ENCODE measurements at places on chromosomes 13 and 19.

GRCh38 chr13:26425443-26426358 lies 131.8 kb upstream of the WASF3 start:
- no peak for DNase-seq

- DNase-seq = no peak
Measured at GRCh38 chr19:29040292-29040691, 172.7 kb downstream of the UQCRFS1 start.

DNA sequence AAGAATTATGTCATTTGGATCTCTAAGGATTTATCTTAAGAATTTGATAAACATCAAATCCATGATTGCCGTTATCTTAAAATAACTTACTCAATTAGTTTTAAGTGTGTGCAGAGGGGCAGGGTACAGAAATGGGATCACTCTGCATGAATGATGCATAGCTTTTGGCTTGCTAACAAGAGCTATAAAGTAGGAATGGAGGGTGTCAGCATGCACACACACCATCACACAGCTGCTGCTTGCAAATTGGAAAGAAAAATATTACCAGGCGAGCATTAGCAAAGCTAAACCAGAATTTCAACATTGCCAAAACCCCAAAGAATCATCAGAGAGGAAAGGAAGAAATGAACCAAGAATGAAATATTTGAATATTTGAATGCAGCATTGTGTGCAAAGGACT lies 580.6 kb downstream of the LMO7 start:
- no peak for DNase-seq

DNA sequence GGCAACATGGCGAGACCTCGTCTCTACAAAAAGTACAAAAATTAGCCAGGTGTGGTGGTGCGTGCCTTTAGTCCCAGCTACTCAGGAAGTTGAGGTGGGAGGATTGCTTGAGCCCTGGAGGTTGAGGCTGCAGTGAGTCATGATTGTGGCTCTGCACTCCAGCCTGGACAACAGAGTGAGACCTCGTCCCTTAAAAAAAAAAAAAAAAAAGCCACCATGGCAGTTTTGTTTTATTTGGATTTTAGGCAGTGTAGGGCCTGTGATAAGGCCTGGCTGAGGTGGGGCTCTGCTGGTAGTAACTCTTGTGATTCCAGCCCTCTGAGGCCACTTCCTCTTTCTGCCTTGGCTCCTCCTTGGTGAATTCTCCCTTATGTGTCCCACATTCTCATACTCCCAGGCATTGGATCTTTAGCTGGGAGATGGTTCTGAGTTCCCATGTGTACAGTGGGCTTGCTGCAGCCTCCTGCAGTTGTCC lies 39.2 kb downstream of the GATAD2A start:
- no peak for DNase-seq

DNA sequence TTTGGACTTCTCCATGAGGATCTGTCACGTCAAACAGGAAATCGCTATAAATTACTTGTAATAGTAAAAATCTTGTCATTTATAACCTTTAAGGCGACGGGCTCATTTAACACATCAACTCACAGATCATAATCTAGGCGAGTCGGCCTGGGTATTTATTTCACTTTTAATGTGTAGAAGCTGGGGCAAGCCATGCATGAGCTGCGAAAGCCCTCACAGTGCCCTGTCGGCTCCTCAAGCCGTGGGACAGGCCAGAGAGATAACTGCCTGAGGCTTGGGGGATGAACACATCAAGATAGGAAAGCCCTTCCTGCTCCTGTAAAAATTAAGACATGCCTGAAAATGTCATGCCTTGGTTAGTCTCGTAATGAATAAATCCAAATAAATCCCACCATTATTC lies 30.8 kb downstream of the SOX1 start:
- DNase-seq = no peak

DNA sequence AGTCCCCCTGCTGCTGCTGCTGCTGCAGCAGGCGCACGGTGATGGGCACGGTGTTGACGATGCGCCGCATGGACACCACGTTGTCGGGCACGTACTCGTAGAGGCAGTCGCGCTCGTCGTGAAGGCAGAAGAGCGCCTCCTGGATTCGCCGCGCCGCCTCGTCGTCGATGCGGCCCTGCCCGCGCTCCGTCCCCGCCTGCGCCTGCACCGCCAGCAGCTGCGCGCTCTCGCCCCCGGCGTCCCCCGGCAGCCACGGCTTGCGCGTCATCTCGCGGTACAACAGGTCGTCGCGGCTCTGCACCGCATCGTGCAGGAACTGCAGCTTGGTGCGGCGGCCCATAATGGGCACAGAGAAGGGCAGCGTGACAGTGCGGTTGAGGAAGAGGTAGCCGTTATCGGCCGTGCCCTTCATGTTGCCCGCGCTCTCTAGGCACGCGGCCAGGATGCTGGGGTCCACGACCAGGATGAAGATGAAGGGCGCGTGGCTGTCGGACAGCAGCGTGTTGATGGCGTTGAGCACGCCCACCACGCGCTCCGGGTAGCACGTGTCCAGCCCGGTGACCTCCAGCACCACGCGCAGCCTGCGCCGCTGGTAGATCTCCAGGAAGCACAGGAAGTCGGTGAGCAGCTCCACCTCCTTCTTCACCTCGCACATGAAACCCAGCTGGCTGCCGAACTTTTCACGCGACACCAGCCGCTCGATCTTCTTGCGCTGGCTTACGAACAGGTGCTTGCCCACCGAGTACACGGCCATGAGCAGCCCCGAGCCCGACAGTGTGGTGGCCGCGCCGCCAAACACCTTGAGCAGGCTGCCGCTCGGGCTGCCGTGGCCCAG lies 8.1 kb downstream of the NKPD1 start:
- no peak for DNase-seq

DNA sequence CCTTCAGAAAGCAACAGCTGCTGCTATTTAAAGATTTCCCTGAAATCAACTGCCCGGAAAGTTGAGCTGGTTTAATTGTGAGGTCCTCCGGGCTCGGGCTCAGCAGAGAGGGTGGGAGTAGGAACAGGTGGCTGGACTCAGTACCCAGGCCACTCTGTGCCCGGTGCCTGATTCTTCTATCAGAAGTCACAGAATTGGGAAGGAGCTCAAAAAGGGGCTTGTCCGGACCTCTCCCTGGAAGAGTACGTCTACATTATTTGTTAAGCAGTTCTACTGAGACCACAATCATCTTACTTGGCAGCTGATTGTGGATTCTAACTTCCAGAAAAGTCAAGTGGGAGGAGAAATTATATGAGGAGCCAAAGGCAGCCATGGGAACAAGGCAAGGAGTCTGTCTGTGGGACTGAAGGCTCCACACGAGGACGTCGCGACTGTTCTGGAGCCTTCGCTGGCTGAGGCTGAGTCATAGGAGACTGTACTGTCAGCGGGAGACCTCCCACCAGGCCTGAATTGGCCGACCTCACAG lies 91.7 kb upstream of the ANKRD10 start:
- DNase-seq = no peak

GRCh38 chr19:49438261-49438660 lies 3.1 kb downstream of the SLC17A7 start:
- DNase-seq = no peak

- no peak for DNase-seq
Measured at GRCh38 chr13:49954674-49955455, 18.7 kb upstream of the SPRYD7 start.

GRCh38 chr13:91805605-91806004 lies 407.2 kb downstream of the GPC5 start:
- no peak for DNase-seq

- DNase-seq = no peak
Measured at GRCh38 chr19:45564131-45564780, 20.3 kb downstream of the OPA3 start.

DNA sequence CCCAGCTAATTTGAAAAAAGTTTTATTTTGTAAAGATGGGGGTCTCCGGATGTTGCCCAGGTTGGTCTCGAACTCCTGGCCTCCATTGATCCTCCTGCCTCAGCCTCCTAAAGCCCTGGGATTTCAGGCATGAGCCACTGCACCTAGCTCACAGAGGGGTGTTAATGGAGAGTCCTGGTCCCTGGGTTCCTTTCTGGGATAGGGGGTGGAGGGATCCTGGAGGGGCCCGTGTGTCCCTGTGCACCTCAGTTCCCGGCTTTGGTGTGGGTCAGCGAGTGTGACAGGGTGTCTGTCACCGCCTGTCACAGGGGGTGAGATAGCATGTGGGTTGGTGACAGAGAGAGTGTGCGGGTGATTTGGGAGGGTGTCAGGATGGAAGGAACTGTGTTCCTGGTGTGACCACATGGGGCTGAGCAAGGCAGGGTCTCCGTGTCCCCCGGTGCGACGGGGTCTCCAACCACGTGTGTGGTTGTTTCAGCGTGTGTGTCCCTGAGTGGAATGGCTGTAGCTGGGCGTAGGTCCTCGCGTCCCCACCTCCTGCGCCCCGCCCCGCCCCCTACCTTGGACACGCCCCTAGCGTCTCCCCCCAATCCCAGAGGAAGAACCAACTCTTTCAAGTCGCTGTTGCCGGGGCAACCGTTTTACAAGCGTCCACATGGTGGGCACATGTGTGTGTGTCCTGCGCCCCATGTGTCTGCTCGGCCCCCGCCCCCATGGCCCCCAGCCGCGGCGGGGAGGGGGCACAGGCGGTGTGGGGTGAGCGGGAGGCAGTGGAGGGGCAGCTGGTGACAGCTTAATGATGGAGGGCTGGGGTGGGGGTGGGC lies 2.9 kb upstream of the NRTN start:
- no peak for DNase-seq

DNA sequence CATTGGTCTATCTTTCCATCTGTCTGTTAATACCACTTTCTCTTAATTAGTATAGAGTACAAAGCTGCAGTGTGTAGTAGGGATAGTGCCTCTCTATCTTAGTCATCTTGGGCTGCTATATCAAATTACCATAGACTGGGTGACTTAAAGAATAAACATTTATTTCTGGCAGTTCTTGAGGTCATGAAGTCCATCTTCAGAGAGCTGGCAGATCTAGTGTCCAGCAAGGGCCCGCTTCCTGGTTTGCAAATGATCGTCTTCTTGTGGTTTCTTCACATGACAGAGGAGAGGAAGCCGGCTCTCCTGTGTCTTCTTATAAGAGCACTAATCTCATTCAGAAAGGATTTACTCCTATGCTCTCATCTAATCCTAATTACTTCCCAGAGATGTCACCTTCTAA lies 6.1 kb downstream of the ZNF700 start:
- no peak for DNase-seq

GRCh38 chr19:7115721-7116120 lies 46.2 kb downstream of the ZNF557 start:
- DNase-seq = no peak

DNA sequence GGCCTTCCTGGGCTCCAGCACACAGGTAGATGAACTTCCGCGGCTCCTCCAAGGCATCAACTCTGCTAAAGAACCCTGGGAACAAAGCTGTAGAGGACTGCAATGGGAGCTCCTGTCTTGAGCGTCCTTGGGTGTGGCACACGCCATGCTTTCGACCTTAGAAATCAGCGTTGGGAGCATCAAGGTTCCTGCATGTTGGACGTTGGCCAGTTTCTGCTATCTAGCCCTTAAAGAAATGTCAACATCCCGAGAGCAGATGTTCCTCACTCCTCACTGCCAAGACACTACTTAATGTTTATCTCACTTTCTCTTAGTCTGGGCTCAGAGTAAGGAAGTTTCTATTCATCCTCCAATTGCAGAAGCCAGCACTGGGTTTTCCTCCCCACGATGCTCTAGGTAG lies 70.6 kb upstream of the MEDAG start:
- no peak for DNase-seq

DNA sequence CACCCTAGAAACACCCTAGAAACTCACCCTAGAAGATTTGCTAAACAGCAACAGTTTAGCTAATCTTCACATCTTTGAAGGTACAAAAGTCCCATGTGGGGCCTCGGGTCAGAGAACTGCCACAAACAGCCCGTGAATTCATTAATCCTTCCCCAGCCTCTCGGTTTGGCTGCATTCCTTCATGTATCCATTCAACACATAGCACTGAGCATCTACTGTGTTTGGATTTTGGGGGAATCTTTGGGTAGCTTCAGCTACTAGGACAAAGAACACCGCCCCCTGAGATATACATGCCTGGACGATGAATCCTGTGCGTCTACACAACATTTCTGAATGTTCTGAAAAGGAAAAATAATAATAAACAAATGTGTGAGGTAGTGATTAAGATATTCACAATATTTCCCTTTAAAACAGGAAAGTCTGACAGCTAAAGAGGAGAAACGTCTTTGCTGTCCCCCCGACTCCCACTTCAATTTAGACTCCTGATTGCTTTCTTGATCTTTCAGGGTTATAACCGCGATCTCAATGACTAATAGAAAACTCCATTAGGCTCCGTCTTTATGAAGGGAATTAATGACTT lies 63.5 kb downstream of the ALOX5AP start:
- DNase-seq = no peak

DNA sequence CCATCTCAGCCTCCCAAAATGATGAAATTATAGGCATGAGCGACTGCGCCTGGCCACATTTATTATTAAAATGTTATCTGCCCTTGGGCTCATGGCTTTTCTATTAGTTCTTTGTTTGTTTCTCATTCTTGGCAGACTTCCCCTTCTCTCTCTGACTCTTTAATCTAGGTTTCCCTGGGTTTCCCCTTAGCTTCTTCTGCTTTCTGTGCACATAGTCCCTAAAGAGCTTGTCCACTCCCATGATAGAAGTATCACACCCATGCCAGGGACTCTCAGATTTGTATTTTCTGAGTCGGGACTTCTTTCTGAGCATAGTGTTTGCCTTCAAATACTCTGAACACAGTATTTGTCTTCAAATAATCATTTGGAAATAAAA lies 38.6 kb upstream of the ITM2B start:
- no peak for DNase-seq

DNA sequence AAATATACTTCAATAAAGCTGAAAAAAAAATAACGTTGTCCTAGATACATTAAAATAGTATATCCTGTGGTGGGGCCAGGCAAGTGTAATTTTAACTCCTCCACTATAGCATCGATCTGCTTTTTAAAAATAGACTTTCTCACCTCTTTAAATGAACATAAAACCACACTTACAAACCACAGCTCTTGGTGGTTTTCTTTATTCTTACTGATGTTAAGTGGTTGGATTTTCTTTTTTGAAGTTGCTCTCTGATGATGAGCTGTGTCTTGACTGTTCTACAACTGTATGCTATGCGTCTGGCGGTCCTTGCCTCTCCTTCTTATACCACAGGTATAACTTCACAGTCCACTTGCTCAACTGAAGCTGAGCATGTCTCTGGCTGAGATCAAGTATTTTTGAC lies 721.5 kb upstream of the KLHL1 start:
- DNase-seq = no peak

DNA sequence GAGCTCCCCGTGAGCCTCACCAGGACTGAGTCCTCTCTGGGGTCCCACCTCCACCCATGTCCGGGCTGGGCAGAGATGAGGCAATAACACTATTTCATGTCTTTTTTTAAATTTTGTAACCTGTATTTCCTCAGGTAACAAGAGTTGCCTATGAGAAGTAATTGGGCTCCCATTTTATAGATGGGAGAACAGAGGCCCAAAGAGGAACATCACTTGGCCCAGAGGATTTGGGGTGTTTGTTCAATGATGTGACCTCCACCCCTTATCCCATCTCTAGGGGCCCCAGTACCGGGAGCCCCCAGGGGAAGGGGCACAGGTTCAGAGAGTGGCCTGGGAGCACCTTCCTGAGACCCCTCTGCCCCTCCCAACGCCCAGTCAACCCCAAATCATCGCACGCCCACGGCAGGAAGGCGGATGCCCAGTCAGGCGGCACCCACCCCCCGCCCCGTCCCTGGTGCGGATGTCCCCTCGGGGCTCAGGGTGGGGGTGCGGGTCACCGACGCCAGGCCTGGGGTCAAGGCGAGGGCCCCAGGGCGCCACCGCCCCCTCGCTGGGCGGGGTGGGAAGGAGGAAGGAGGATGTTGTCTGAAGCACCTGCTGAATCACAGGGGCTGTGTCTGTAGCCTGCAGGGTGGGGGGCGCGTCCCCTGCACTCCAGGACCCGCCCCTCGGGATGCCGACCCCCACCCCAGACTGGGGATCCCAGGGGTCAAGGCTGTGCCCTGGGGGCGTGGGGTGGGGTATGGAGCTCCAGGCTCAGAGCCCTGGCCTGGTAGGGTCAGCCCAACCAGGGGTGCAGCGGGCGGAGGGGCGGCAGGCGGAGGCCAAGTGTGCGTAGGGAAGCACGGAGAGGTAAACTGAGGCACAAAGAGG lies 9.0 kb upstream of the CIRBP start:
- no peak for DNase-seq

Measured in stimulated activated CD8-positive, alpha-beta memory T cell treated with anti-CD3 and anti-CD28 coated beads, Interleukin-2, amount 100 ng/mL, for 1 hour (primary cell).